ENCODE measurements at places on chromosomes 7 and 10.
A peak's percentile ranks its signal among the peaks of the same experiment; 100 is the strongest.

DNA sequence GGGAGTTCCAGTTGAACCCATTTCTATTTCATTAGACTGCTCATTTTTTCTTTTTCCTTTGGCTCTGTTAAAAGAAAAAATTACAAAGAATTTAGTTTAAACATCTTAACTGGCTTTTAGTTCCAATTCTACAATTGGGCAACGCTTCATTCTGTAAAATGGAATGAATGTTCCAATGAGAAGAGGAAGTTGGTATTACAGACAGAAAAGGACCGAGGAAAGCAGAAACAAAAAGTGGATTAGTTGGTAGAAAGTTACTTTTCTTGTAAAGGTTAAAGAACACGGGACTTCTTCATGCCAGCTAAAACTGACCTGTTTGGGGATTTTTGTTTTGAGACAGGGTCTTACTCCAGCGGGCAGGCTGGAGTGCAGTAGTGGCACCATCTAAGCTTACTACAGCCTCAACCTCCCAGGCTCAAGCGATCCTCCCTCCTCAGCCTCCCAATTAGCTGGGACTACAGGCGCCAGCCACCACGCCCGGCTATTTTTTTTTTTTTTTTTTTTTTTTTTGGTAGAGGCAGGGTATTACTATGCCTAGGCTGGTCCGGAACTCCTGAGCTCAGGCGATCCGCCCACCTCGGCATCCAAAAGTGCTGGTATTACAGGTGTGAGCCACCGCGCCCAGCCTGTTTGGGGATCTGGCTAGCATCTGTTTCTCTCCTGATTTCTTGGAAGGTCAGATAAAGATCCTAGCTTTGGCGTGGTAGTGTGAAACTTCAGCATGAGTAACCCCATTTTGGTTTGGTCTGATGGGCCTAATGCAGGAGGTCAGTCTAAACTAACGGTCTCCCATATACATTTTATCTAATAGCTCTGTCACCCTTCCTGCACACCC lies 1.3 kb upstream of the VDAC2 start:
- no peak for DNase-seq

GRCh38 chr10:46029461-46030030 lies 877 bp downstream of the NCOA4 start:
- DNase-seq, result no peak

DNA sequence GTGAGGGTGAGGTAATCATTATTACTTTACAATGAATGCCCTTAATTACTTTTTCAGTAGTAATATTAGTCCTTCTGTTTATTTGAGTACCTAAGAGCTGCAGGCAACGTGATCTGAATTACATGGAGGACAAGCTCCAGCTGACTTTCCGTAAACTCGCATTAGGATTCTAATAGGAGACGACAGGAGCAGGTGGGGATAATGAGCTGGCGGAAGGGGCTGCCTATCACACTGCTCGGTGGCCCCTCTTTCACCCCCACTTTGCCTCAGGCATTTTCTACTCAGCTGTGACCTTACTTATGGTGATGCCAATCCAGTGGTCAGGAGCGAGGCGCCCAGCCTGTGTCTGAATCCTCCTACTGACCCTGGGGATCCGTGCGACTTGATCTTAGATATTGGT lies at the start of gene C7orf33:
Gene C7orf33, plus strand, starts transcription at position 296 of the 400 bp plus-strand sequence. CDS start 160 bp downstream, outside the sequence.
- no peak for DNase-seq

DNA sequence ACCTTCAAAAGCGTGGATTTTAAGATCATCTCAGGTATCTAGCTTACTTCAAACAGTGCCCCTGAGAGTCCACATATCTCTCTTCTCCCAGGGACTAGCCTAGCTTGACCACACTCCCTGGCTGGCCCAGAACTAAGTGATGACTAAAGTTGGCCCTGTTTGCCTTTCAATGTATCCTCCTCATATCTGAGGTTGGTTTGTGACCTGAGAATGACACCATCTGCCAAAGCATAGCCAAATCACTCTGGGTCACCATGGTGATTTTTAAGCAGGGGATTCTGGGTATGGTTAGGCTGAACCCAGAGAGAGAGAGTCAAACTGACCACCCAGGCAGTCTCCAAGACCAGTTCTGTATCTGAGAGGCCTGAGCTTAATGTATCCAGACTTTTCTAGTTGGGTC lies 16.2 kb downstream of the CNNM1 start:
- DNase-seq, result no peak

DNA sequence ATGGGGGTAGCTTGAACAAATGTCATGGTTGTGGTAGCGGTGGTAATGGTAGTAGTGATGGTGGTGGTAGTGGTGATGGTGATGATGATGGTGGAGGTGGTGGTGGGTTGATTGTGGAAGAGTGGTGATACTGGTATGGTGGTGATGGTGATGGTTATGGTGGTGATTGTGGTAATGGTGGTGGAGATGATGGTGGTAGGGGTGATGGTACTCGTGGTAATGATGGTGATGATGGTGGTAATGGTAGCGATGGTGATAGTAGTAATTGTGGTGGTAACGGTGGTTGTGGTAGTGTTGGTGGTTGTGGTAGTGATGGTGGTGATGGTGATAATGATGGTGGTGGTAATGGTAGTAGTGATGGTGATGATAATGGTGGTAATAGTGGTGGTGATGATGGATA lies 65.7 kb upstream of the SDK1 start:
- DNase-seq, result no peak

DNA sequence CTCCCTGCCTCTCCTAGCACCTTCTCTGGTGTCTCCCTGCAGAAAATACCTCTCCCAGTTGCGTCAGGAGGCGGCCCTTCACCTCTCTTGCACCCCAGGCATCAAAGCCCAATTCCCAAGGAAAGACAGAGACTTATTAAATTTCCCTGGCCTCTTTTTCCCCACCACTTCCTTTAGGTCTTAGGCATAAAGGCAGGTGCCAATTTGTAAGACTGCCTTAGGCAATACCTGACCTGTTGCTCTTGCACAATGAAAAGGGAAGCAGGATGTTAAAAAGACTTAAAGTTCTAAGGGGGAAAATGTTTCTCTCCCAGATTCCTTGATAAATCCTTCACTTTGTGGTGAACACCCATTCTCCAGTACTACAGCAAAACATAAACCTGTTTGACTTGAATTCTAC lies 186.7 kb downstream of the SLC25A13 start:
- no peak for DNase-seq

- DNase-seq, result no peak
These were observed 18.0 kb downstream of the STX1A start for GRCh38 chr7:73701357-73701995.

DNA sequence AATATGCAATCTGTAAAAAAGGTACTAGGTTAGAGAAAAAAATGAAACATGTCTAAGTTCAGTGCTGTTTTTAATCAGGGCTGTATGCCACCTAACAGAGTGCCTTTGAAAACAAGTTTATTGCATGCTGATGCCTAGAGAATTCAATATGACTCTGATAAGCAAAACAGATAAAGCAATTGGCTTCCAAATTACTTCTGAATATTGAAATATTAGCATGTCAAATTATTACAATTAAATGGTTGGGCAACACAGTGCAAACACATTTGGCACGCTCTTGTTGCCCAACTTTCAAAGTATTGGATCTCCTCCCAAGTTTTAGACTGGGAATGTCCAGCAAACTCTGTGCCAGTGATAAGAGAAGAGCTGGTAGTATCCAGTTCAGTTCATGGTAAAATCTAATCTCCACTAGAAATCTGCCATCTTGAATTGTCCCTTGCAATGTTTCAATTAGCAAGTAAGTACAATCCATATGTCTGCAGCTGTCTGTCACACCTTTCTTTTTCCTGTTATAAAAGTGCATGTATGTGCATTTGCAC lies 65.2 kb upstream of the FAM133B start:
- DNase-seq, result no peak

DNA sequence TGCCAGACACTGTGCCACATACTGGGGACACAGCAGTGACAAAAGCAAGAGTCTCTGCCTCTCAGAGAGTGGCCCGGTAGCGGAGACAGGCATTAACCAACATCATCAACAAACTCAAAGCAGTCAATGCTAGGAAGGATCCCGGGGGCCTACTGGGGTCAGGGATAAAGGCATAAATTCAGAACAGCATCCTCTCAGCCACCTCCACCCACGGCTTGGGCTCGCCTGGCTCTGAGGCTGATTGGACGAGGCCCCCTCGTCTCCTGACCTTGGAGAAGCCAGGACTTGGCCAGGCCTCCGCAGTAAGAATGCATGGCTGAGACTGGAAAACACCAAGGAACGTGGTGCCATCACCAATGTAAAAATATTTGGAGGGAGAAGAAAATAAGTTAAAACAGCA lies 102.1 kb downstream of the ARHGAP22 start:
- DNase-seq, result no peak

GRCh38 chr7:106866298-106867281 lies 1.5 kb downstream of the PIK3CG start:
- no peak for DNase-seq

DNA sequence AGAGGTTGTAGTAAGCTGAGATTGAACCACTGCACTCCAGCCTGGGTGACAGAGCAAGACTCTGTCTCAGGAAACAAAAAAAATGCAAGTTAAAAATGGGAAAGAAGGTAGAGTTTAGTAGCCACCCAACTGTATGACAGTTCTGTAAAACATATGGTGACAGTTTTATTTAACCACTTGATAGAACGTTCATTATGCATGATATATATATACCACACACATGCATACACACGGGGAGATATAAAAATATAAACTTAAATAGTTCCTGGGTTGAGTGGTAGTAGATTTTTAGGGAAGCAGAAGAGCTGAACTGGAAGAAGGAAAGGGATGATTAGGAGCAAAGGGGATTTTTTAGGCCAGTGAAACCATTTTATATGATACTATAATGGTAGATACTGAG lies 120.0 kb downstream of the KMT2C start:
- no peak for DNase-seq

GRCh38 chr10:127090138-127090537 lies 106.3 kb downstream of the INSYN2A start:
- DNase-seq, result no peak

DNA sequence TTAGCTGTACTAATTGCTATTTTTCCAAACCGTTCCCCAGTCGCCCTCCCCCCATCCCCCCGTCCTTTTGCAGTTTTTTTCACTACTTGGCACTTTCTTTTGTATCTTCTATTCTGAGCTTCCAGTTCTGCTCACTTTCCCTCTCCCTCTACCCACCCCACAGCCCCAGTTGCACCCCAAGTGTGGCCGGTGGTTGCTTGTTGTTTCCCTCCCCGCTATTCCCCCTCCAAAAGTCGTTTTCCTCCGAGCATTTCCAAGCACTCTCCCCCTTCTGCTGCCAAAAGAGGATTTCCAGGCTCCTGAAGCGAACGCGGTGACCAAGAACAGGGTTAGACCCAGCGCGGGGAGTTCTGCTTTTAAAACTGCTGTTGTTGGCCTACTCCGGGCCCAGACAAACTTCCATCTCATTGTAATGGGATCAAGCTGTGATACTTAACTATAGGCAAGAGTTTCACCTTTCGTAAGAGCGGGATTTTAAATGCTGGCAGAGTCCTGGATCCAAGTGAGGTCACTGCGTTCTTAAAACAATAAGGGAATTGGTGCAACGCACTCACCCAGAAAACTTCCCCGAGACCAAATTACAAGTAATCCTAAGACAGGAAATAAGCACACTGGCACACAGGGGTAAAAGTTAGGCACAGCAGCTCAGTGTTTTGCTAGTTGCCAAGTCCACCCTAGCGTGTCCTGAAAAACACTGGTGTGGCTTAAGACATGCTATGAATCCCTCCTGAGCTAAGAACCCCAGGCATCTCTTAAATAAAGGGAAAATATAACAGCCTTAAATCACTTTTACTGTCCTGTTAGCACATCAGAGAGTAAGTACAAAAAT lies 1.5 kb upstream of the RGS10 start:
- DNase-seq, result peak; percentile 52

DNA sequence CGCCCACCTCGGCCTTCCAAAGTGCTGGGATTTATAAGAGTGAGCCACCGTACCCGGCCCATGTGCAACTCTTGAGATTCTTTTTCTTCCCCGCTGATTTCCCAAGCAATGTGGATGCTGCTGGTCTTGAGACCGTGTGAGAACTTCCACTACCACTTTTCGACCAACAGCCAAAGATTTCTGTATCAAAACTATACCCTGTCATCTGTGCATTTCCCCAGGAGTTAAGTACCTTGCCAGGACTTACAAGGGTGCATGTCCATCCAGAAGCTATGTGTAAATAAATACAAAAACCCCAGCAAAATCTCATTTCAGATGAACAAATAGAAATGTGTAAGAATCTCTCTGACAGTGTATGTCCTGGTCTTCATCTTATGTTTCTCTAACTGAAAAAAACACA lies 9.9 kb upstream of the GALNT11 start:
- DNase-seq, result no peak

- no peak for DNase-seq
These were observed 15.1 kb downstream of the LRRTM3 start for GRCh38 chr10:66940965-66941364.
